HTR-8/SVneo (cell line): ENCODE measurements at places on chromosomes 4 and X.

- DNase-seq = no peak
These were observed 33.2 kb upstream of the MSANTD1 start for GRCh38 chr4:3215733-3216132.

- no peak for DNase-seq
These were observed 5.3 kb downstream of the EDA2R start for GRCh38 chrX:66633541-66633940.

DNA sequence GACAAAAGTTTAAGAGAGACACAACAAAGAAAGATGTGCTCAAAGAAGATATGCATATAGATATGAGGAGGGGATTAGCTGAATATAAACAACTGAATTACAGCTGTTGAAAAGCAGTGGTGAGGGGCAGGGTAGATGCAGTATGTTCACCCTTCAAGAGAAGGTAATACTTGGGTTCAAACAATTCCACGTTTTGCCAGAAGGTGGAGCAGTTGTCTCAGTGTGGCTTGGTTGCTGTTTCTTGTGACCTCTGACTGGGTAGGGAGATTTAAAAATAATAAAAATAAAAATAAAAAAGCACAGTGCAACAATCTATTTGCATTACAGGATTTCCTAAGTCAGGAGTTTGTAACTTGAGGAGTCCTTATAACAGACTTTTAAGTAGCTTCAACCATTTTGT is 23.3 kb downstream of the PHOX2B start:
- DNase-seq = no peak

GRCh38 chrX:13764765-13765164 is 30.2 kb downstream of the OFD1 start:
- no peak for DNase-seq

GRCh38 chr4:40240040-40240653 is 43.3 kb downstream of the RHOH start:
- DNase-seq = no peak

DNA sequence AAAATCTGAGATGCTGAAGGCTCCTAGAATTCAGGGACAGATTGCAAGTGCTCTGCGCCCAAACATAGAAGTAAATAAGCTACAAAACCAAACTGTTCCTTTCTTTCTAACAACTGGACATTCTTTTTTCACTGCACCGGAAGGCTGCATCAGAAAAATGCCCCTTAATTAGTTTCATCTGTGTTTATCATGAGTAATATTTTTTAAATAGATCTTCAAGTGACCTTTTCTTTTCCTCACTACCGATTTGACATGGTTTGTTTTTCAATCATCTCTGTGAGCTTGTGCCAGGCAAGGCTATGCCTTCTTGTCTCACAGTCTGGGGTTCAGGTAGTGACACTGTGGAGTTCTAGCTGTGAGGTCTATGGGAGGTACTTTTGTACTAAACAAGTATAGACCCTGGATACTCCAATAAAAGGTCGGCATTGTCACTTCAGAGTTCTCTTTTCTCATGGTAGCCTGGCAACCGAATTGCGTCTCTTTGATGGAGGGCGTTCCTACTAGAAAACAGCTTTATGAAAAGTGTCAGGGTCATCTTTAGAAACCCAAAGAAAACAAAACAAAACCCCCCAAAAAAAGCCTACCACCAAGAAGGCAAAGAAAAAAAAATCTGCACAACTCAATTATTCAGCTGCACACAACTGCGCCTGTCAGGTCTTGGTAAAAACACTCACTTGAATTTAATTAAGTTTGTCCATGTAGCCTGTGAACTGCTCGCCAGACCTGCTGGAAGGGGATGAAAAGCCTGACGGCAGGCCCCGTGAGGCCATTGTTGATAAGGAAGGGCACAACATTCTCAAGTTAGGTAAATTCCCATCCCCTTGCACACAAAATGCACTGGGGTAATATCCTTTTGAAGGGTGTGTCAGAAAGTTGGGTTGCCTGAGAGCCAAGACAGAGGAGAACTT is 22.8 kb upstream of the ADAMTS3 start:
- no peak for DNase-seq

DNA sequence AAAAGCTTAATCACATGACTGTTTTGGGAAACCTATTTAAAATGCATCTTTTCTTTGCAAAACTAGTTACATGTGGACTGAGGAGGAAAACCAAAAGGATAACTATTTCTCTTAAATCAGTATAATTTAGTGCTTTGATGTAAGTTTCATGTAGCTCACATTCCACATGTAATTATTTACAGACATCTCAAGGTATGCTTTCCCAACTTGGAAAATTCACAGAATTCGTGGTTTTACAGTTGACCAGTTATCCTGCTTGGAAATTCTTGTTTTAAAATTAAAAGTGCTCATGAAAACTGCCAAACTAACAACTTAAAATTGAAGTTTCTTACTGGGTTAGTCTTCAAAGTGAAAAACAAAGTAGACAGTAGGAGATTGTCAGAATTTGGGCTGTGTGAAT is 52.4 kb downstream of the EDNRA start:
- DNase-seq = no peak

GRCh38 chrX:127457161-127457560 is 595.0 kb downstream of the ACTRT1 start:
- DNase-seq = no peak

DNA sequence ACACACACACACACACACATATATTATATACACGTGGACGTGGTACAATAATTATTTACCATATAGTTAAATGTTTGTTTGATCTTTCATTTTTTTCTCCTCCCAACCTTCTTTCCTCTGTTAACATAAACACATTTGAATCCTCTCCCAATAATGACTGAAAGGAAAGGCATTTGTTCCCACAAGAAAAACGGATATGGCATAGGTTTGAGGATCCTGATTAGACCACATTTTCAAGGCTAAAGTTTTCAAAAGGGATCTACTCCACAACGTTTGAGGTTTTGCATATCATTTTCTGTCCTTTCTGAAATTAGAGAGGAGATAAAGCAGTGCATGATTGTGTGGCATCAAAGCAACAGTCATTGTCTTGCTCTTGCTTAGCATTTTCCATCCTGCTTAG is 1883.4 kb downstream of the STIM2 start:
- DNase-seq = no peak

DNA sequence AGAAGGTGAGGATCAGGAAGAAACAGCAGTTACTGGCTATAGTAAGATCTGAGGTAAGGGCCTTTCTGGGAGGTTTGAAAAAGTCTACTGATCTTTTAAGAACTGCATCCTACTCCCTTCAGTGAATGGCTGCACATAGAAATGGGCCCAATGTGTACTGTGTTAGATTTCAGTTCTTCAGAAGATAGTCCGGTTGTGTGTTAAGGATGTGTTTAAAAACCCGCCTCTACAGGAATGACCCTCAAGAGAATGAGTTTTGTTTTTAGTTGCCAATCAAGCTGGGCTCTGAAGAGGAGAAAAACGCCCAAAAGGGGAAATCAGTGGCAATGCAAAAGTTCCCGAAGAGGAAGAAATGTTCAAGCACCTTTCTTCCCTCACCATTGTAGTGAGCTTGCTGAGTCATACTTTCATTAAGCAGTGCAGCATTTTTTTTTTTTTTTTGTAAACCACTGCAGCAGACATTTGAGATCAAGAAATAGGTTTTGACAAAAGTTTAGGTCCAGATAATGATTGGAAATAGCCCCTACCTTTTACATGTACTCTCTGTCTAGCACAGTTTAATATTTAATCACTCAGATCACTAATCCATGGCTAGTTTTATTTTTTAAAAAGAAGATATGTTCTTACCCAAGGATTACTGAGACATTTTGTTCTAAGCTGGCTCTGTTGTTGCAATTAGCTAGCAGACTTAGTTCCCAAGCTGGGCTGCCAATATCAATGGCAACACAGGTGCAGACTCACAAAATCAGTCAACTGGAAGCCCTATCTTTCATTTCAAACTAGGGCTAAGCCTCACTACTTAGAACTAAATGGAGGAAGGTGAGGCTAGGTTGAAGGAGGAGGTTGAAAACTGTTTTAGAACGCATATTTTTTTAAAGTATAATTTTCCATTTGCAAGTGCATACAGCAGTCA is 7.0 kb upstream of the TRPC5OS start:
- no peak for DNase-seq

DNA sequence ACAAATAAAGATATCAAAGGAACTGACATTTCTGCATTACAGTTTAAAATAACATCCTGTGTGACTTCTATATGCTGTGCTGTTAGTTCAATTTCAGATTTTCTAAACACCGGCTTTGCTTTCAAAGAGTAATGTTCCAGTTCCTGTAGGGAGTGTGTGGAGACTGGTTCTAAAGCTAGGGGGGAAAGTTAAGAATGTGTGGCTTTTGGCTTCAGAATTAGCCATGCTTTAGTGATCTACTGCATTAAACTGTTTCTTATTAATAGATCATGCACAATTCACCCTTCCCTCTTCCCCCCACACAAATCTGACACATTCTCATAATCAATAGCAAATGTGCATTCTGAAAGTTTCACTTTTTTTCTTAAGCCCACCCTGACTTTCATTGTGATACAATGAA is 32.0 kb upstream of the DKK2 start:
- DNase-seq = no peak

GRCh38 chr4:79210636-79211049 is 115.2 kb downstream of the NAA11 start:
- DNase-seq = no peak

DNA sequence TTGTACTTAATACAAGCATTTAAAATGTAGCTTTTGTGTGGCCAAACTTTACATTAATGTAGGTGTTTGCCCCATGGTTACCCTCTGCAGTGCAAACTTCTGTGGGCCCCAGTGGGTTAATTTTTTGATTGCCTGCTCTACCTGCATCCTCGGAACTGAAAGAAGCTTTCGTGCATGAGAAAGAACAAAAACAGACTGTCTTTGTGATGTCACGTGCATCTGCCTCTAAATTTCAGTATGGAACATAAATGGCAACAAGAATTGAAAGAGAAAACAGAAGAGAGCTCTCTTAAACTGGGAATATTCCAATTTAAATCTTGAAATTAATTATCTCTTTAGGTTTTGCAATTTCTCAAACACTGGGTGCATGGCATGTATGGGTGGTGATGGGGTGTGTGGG is 182.4 kb upstream of the LCORL start:
- DNase-seq = no peak

GRCh38 chrX:5051831-5052491 is 1176.7 kb downstream of the NLGN4X start:
- DNase-seq = no peak

DNA sequence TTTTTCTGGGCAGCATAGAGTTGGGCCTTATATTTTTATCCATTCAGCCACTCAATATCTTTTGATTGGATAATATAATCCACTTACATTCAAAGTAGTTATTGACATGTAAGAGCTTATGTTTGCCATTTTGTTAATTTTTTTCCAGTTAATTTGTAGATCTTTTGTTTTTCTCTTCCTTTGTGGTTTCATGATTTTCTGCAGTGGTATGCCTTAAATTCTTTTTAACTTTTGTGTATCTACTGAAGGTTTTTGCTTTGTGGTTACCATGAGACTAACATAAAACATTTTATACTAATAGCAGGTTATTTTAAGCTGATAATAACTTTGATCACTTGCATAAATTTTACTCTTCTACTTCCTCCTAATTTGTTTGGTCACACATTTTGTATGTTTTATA is 140.8 kb upstream of the GATB start:
- no peak for DNase-seq

GRCh38 chr4:159151689-159152088 is 48.8 kb downstream of the RAPGEF2 start:
- no peak for DNase-seq

- DNase-seq = no peak
These were observed 41.7 kb upstream of the NKX1-1 start for GRCh38 chr4:1447676-1448588.

- DNase-seq = peak; percentile 15
These were observed 75.8 kb downstream of the ATG4A start for GRCh38 chrX:108167211-108167872.

DNA sequence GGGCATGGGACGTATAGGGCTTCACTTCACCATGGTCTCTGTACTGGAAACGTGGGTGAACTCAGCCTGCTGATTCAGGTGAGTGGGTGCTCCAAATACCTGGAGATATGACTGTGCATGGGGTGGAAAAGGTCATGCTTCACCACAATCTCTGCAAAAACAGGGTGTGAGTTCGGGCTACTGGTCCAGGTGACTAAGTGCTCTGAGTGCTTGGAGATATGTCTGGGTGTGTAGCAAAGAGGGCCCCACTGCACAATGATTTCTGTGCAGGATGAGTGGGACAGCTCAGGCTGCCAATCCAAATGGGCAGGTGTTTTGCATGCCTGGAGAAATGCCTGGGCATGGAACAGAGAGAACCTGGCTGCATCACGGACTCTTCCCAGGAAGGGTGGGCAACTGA is 11.2 kb upstream of the CPXCR1 start:
- DNase-seq = no peak

DNA sequence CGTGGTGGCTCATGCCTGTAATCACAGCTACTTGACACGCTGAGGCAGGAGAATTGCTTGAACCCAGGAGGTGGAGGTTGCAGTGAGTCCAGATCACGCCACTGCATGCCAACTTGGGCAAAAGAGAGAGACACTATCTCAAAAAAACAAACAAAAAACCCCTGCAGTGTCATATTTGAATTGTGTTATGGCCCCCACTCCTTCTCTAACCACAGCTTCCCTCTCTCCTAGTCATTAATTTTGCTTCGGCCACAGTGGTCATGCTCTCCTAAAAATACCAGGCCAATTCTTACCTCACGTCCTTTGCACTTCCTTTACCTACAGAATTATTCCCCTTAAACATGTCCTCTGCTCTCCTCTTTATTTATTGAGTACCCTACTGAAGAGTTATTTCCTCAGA is 206.1 kb downstream of the PPP3CA start:
- no peak for DNase-seq

- no peak for DNase-seq
These were observed 459.9 kb upstream of the BOD1L1 start for GRCh38 chr4:14087459-14087858.

DNA sequence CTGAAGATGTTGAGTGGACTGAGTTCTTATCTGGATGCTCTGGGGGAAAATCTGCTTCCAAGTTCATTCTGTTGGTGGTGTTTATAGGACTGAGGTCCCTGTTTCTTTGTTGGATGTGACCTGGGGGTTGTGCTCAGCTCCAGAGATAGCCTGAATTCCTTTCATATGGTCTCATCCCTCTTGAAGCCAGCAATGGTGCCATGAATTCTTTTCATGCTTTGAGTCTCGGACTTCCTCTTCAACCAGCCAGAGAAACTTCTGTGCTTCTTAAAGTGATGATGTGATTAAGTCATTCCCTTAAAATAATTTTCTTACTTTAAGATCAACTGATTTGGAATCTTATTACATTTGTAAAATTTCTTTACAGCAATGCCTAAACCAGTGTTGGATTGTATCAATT is 233.8 kb upstream of the UGT8 start:
- DNase-seq = peak; percentile 40

DNA sequence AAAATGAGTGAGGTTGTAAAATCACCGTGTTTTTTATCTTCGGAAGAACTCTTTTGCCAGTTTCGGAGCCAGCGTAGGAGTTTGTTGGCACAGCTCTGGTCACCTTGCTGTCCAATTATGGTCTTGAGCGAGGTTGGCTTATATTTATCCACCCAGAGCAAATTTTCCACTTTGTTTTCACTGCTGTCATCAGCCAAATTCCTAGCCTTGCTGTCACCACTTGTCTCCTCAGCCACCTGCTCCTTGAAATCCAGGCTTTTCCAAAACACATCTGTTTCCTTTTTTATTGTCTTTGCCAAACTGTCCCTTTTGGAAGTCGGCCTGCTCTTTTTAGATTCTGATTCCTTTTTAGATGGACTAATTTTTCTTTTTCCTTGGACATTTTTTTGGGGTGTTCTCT is 57.6 kb downstream of the RFC1 start:
- no peak for DNase-seq
